Activated CD8-positive, alpha-beta memory T cell treated with anti-CD3 and anti-CD28 coated beads, Interleukin-2, amount 50 U/mL, for 48 hours (primary cell): ENCODE measurements at places on chromosomes 6 and 20.

DNA sequence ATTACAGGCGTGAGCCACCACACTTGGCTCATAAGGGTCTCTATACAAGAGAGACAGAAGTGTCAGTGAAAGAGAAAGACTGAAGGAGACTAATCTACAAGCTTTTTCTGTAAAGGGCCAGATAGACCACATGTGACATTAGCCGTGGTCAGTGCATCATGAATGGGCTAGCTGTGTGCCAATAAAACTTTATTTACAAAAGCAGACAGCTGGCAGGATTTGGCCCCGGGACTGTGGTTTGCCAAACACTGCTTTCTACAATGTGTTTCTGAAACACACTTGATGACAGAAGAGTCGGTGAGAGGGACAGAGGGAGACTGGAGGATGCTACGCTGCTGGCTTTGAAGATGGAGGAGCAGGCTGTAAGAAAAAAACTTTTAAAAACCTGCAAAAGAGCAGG, 285.4 kb downstream of the TFAP2C start:
- no peak for DNase-seq

DNA sequence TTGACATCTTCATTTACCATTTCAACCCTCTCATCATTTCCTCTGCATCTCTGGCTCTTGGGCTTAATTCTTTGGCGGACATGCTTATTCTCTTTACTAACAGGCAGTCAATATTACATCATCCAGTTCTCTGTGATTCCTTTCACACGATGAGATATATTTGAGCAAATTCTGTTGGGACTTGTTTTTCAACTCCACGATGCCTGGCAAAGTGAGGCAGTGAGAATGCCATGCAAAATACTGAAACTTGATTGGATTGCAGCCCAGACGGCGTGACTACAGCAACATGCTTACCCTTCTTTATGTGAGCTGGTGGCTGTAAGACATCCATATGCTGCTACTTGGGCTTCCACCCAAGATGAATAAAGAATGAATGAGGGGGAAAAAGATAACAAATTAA, 101.7 kb upstream of the SPACA1 start:
- DNase-seq = no peak

DNA sequence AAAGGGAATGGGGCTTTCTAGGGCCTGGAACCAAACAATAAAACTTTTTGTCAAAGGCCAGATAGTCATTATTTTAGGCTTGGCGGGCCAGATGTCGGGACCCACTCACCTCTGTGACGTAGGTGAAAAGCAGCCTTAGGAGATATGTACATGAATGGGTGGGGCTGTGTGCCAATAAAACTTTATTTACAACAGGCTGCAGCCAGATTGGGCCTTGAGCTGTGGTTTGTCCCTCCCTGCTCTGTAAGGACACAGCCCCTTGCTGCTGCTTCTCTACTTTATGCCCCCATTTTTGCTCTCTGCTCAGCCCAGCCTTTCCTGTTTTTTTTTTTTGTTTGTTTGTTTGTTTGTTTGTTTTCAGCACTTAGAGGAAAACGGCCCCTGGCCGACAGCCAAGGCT, 32.7 kb downstream of the CDH4 start:
- no peak for DNase-seq

- no peak for DNase-seq
Measured at GRCh38 chr6:77880501-77880900, 227.7 kb downstream of the MEI4 start.

DNA sequence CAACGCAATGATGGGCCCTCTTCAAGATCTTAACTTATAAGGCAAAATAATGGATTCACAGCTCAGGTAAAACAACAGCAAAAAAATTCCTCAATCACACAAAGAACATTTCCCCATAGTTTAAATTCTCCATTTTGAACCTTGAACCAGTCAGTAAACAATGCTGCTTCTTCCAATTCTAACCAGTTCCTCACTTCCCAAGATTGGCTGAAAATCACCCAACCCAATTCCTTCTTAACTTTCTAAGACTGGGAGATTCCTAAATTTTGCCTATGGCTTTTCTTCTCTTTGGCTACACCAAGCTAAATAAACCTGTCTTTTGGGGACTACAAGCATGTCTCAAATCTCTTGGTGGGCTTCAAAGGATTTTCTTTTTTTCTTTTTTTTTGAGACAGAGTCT, 3.1 kb upstream of the ZNF451 start:
- DNase-seq = no peak

DNA sequence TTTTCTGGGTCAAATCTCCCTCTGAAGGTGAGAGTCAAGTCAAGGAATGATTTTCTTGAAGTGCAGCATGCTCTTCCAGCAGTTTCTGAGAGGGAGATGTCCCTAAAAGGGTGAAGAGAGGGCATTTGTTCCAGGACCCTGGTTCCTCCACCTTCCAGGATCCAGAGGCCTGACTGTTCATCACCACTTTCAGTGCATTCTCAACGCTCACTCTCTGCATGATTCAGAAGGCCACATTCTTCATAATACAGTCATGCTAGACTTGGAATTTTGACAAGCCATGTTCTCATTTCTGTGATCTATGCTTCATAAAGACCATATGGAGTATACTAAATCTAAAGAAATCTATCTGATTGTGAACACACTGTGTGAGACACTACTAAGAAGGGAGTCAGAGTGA, 85.1 kb downstream of the PDE7B start:
- no peak for DNase-seq

DNA sequence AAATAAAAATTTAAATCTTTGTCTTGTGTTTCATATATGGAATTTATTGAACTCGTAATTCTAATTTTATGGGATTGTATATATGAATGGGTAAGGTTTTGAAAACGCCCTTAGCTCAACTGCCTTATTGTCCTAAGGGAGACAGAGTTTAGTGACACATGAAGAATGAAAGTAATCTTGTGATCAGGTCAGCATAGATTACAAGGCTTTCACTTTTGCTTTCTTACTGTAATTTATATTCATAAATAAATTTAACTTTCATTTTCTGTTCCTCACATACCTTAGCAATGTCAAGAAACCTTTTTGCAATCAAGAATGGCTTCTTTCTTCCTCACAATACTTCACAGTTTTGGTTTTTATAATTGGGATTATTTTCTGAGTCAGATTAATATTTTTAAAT, 14.4 kb downstream of the KPNA5 start:
- no peak for DNase-seq

DNA sequence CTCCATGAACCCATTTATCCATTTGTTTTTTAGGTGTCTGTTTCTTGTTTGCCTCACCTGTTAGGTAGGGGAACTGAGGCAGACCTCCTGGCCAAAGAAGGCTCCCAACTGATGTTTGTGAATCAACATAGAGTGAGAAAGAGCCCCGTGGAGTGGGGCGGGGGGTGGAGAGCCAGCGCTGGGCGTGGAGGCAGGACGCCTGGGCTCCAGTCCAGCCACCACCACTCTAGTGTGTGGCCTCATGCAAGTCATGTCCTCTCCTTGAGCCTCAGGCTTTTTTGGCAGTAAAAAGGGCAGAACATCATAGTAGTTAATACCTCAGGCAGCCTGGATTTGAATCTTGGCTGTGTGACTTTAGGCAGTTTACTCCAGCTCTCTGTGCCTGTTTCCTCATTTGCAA, 42.2 kb upstream of the SCRT2 start:
- no peak for DNase-seq

DNA sequence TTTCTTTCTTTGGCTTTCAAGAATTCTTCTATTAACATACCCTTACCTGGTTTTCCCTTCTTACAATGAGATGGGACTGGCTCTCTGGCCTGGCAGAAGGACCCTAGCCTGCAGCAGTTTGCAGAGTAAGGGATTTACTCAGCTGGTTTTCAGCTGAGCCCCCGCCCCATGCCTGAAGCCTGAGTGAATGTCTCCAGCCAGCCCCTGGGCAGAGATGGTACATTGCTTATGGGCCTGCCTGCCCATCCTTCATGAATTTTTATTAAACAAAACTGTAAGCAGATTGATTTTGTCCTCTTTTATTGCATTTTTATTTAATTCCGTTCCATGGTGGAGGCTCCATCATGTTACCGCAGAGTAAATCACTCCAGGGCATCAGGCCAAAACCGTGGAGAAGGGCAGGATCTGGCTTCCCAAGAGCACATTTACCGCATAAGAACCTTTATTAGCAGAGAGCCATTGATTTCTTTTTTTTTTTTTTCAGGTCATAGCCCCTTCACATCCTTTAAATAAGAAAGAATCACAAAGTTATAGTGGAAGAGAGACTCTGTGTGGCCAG, 316.2 kb downstream of the DHX35 start:
- no peak for DNase-seq

DNA sequence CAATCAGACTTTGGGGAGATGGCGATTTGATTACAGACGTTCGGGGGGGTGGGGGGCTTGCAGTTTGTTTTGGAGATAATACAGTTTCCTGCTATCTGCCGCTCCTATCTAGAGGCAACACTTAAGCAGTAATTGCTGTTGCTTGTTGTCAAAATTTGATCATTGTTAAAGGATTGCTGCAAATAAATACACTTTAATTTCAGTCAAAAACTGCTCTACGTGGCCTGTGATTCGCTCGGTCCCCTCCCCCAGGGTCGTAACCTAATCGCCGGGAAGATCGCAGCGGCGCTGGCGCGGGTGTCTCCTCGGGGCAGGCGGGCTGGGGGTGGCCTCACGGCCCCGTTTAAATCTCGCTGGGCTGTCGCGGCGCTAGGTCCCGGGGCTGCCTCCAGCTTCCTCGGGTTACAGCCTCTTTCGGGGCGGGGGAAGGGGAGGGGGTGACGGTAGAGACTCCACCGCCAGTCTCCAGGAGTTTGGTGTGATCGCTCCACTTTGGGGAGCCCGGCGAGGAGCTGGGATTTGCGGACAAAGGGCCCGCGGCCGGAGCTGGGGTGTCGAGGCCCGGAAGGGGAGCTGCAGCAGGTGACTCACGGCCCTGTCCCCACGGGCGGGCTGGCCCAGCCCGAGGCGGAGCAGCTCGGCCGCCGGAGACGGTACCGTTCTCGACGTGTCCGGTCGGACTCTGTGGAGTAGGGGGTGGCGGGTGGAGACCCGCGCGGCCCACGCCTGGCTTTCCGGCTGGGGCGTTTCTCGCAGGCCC, 4.2 kb downstream of the FOXC1 start:
- DNase-seq = no peak
